ENCODE measurements at places on chromosomes 2 and 18. TPM values are rescaled to one million over a fixed set of nuclear protein-coding genes. Genes with fewer than 3 reads are reported as not detected.

TUBB6 gene
- total RNA-seq = 68.6 TPM

FIGN gene
- total RNA-seq = 4.5 TPM

SCYGR1 gene
- not detected for total RNA-seq

C2orf78 gene
- not detected for total RNA-seq

ABCG5 gene
- 3.8 TPM for total RNA-seq

GULP1 gene
- 135 TPM for total RNA-seq

RGPD4 gene
- not detected for total RNA-seq

MREG gene
- total RNA-seq = 10.1 TPM

CD207 gene
- total RNA-seq = not detected

DNA sequence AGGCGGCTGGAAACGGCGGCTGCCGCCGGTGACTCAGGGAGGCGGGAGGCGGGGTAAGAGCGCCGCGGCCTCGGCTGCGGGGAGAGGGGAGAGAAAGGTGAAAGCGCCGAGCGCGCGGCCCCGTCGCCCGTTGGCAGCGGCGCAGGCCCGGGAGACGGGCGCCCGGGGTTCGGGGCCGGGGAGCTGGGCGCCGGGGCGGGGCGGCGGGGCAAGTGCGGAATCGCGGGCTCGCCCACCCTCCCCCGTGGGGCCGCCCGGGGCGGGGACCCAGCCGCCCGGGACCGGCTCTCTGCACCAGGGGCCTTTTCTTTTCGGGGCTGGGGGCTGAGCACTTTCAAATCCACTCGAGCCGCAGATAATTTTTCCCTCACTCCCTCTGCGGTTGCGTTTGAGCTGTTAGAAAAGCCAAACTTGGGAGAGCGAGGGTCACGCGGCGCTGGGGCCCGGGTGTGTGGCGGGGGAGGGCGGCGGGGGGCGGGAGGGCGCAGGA, 266 bp downstream of the KDM3A start:
- no peak for DNase-seq
- no peaks in the 10 kb centered on the region for H3K27me3 ChIP-seq
- no peaks in the 10 kb centered on the region for H3K36me3 ChIP-seq
- peak overlapping the region; percentile 73 for H3K4me3 ChIP-seq

- no peaks in the 10 kb centered on the region for H3K27me3 ChIP-seq
- no peaks in the 10 kb centered on the region for H3K4me1 ChIP-seq
- H3K36me3 ChIP-seq = no peaks in the 10 kb centered on the region
- peak; percentile 15 for DNase-seq
- H3K27ac ChIP-seq = no peak overlapping the region
- no peak overlapping the region for H3K4me3 ChIP-seq
Measured at GRCh38 chr2:173667014-173667413, 298.2 kb downstream of the SP3 start.

GRCh38 chr2:3264010-3264744, 113.4 kb downstream of the EIPR1 start:
- no peak overlapping the region for H3K27ac ChIP-seq
- H3K27me3 ChIP-seq = no peaks in the 10 kb centered on the region
- no peak for DNase-seq
- H3K4me1 ChIP-seq = no peaks in the 10 kb centered on the region
- no peaks in the 10 kb centered on the region for H3K36me3 ChIP-seq
- H3K4me3 ChIP-seq = no peak overlapping the region

- H3K27me3 ChIP-seq = peaks cover 20% of the 10 kb centered on the region
- H3K4me1 ChIP-seq = peaks cover 31% of the 10 kb centered on the region
- peak overlapping the region; percentile 89 for H3K27ac ChIP-seq
Measured at GRCh38 chr2:216633616-216634369, 573 bp downstream of the IGFBP2 start.

- H3K4me3 ChIP-seq = no peak overlapping the region
- no peaks in the 10 kb centered on the region for H3K36me3 ChIP-seq
- DNase-seq = no peak
- H3K27ac ChIP-seq = no peak overlapping the region
Measured at GRCh38 chr18:35134791-35135531, 93.7 kb downstream of the MAPRE2 start.

DNA sequence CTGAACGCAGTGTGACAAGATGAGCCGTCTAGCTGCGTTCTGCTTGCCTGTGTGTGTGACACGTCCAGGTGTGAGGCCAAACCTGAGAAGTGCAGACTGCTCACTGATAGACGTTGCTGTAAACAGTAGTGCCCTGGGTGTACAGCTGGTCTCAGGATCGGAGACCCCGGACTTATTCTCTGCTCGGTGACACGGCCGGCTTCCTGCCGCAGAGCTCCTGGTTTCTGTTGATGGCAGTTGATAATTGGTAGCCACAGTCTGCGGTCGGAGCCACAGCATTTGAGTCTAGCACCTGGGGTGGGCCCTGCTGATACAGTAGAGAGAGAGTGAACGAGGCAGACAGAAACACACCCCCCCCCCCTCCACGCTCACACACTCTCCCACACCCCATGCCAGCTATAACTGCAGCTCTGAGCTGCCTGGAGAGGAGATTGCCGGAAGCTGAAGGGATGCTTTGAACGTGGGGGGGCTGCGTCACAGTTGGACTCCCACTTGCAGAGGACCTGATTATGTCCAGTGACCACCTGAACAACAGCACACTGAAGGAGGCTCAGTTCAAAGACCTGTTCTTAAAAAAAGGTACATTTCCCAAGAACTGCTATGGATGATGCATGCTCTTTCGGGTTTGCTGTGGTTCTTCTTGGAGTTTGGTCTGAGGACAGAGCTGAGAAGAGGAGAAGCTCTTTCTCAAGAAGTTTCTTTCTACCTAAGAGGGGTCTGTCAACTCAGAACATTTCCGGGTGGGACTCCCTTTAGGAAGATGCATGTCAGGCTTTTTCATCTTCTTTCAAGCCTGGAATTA, 114.0 kb downstream of the FAM210A start:
- peak overlapping the region; percentile 53 for H3K27ac ChIP-seq
- peaks cover 18% of the 10 kb centered on the region for H3K4me1 ChIP-seq
- DNase-seq = no peak
- no peaks in the 10 kb centered on the region for H3K36me3 ChIP-seq

GRCh38 chr2:209525834-209526281, 102.0 kb downstream of the MAP2 start:
- no peaks in the 10 kb centered on the region for H3K27me3 ChIP-seq
- no peak overlapping the region for H3K4me3 ChIP-seq
- H3K36me3 ChIP-seq = no peaks in the 10 kb centered on the region
- DNase-seq = no peak

GRCh38 chr2:237529452-237530402, 36.6 kb upstream of the PRLH start:
- no peaks in the 10 kb centered on the region for H3K36me3 ChIP-seq
- no peaks in the 10 kb centered on the region for H3K27me3 ChIP-seq
- no peak overlapping the region for H3K4me3 ChIP-seq
- H3K4me1 ChIP-seq = no peaks in the 10 kb centered on the region
- DNase-seq = no peak
- no peak overlapping the region for H3K27ac ChIP-seq

DNA sequence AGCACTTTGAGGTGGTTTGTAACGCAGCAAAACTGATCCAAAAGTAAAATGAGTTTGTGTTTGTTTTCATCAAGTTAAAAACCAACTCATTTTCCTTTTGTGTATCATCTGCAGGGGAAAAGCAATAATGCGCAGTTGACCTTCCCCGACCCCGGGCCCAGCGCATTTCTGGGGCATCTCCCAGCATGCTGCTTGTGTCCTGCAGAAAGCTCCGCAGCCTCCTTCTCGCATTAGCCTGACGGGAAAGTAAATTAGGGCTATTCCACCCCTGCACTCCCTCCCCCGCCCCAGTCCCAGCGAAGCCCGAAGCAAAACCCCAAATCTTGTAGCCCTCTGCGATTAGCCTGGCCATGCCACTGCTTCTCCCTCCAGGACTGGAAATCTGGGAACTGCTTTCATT, 82.0 kb upstream of the PPM1B start:
- no peak for DNase-seq
- H3K4me3 ChIP-seq = no peak overlapping the region
- H3K4me1 ChIP-seq = no peaks in the 10 kb centered on the region
- no peaks in the 10 kb centered on the region for H3K36me3 ChIP-seq
- H3K27me3 ChIP-seq = no peaks in the 10 kb centered on the region
- no peak overlapping the region for H3K27ac ChIP-seq

DNA sequence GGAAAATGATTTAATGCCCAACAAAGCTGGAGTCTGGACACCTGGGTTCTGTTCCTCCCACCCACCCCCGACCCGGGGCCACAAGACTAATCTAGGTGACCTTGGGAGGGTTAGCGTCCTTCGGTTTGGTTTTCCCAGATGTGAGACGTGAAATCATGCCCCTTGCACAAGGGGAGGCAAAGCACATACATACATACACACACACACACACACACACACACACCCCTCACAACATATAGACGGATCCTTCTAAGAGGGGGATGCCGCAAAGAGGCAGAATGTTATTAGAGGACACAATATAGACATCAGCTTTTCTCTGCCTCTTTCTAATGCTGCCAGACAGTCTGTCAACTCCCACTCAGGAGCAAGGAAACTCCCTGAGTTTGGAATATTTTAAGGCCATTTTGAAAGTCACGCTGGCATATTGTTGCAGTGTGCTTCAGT, 616 bp upstream of the RBMS1 start:
- H3K36me3 ChIP-seq = no peaks in the 10 kb centered on the region
- no peaks in the 10 kb centered on the region for H3K4me1 ChIP-seq
- peak overlapping the region; percentile 97 for H3K4me3 ChIP-seq

- no peaks in the 10 kb centered on the region for H3K4me1 ChIP-seq
- no peaks in the 10 kb centered on the region for H3K36me3 ChIP-seq
- H3K27me3 ChIP-seq = no peaks in the 10 kb centered on the region
- no peak overlapping the region for H3K27ac ChIP-seq
Measured at GRCh38 chr2:129667577-129667976, 311.9 kb upstream of the RAB6C start.

GRCh38 chr2:231642631-231643494, 50.2 kb downstream of the TEX44 start:
- H3K36me3 ChIP-seq = no peaks in the 10 kb centered on the region
- H3K27me3 ChIP-seq = no peaks in the 10 kb centered on the region
- H3K27ac ChIP-seq = peak overlapping the region; percentile 90
- peak; percentile 91 for DNase-seq

DNA sequence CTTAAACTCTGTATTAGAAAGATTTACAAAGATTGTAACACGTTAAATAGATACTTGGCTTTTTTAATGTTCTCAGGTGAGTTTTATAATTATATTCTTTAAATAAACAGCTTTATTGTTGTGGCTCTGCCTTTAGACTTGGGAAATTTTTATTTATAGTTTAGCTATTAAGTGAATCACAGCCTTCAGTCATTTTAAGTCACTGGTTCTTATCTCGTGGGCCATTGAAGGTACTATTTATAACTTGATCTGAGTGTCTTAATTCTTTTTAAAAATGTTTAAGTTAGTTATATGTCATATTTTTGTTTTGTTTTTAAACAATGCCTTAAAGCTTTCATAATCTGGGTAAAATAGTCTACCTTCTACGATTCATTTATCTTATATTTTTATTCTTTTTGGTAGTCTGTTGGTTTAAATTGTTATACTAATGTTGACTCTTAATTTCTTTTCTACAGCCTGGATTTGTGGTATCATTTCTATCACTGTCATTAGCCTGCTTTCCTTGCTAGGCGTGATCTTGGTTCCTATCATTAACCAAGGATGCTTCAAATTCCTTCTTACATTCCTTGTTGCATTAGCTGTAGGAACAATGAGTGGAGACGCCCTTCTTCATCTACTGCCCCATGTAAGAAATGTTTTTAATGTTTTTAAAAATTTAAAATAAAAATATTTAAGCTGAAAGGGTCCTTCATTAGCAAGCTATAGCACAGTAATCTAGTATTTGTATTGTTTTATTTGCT, 49.3 kb downstream of the SLC39A10 start:
- no peaks in the 10 kb centered on the region for H3K27me3 ChIP-seq
- no peak overlapping the region for H3K27ac ChIP-seq
- H3K4me3 ChIP-seq = no peak overlapping the region
- no peaks in the 10 kb centered on the region for H3K36me3 ChIP-seq

- H3K27me3 ChIP-seq = no peaks in the 10 kb centered on the region
- no peak overlapping the region for H3K4me3 ChIP-seq
- no peak overlapping the region for H3K27ac ChIP-seq
- no peaks in the 10 kb centered on the region for H3K4me1 ChIP-seq
Measured at GRCh38 chr18:78330766-78331165, 648.9 kb upstream of the SALL3 start.

- no peak overlapping the region for H3K4me3 ChIP-seq
- DNase-seq = no peak
- H3K27me3 ChIP-seq = no peaks in the 10 kb centered on the region
- peaks cover 46% of the 10 kb centered on the region for H3K4me1 ChIP-seq
- H3K36me3 ChIP-seq = no peaks in the 10 kb centered on the region
- no peak overlapping the region for H3K27ac ChIP-seq
Measured at GRCh38 chr18:76487782-76488181, 7.3 kb downstream of the ZNF516 start.

DNA sequence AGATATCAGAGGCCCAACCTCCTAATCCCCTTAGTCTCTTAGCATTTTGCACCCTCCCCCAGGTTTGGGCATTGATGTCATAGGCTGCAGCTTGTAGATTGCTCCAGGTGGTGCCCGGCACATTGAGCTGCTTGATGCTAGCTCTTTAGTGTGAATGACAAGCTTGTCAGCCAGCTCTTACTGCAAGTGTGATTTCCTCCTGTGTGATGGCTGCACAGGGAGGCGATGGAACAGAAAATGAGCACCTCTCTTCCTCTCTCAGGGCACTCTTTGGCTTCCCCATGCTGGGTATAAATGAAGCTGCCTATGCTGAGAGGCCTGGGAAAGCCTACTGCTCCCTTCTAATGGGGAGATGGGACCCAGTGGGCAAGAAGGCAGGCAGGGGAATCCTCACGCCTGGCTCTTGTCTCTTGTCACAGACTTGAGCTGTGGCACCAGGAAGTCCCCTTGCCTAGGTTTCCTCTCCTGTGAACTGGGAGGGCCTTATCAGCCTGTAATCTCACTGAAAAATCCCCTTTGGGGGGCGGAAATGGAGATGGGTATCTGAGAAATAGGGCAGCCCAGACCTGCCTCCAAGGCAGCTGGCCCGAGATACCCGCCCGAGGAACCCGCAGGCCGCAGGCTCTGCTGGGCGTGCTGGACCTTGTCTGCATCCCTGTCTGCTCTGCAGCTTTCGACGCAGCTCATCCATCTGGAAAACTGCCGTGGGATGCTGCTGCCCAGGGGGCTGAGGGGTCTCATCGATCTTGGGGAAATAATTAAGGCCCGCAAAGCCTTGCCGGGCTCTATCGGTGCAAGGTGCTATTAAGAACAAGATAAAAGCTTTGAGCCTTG, 163.5 kb upstream of the CXCR4 start:
- no peak overlapping the region for H3K27ac ChIP-seq
- no peak for DNase-seq
- no peaks in the 10 kb centered on the region for H3K27me3 ChIP-seq
- H3K36me3 ChIP-seq = no peaks in the 10 kb centered on the region
- no peaks in the 10 kb centered on the region for H3K4me1 ChIP-seq
- no peak overlapping the region for H3K4me3 ChIP-seq

GRCh38 chr2:60095202-60095815, 458.1 kb downstream of the BCL11A start:
- peak overlapping the region; percentile 74 for H3K27ac ChIP-seq
- DNase-seq = no peak
- H3K36me3 ChIP-seq = no peaks in the 10 kb centered on the region
- H3K4me3 ChIP-seq = no peak overlapping the region
- no peaks in the 10 kb centered on the region for H3K27me3 ChIP-seq

DNA sequence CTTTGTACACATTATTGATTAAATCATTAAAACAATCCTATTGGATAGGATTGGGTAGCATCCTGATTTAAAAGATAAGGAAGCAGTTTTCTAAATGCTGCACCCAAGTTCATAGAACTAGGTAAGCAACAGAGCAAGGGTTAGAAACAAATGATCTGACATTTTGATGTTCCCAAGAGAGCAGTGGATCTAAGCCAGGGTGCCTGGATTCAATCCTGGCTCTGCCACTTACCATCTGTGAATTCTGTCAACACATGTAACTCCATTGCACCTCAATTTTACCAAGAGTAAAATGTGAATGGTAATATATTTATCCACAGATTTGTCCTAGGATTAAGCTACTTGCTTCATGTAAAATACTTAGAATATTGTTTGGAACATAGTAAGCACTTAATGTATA, 982.6 kb upstream of the FANCL start:
- H3K36me3 ChIP-seq = no peaks in the 10 kb centered on the region
- no peaks in the 10 kb centered on the region for H3K4me1 ChIP-seq
- H3K27me3 ChIP-seq = no peaks in the 10 kb centered on the region
- H3K27ac ChIP-seq = no peak overlapping the region
